ENCODE measurements at places on chromosomes 3 and 15.
A peak's percentile ranks its signal among the peaks of the same experiment; 100 is the strongest.

DNA sequence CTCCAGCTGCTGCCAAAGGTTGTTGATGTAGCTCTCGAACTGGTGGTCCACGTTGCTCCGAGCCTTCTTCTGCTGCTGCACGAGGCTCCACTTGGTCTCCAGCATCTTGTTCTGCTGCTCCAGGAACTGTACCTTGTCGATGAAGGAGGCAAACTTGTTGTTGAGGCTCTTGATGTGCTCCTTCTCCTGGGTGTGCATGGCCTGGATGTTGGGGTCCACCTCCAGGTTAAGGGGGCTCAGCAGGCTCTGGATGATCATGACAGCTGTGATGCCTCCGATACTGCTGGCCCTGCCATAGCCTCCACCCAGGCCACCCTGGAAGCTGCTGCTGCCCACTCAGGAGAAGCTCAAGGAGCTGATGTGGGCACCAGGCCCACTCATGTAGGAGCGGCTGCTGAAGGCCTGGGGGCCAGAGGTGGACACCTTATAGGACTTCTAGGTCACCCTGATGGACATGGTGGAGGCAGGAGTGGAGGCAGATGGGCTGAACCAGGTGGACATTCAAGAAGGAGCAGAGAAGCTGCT, 14.9 kb upstream of the PSTPIP1 start:
- no peak for DNase-seq

DNA sequence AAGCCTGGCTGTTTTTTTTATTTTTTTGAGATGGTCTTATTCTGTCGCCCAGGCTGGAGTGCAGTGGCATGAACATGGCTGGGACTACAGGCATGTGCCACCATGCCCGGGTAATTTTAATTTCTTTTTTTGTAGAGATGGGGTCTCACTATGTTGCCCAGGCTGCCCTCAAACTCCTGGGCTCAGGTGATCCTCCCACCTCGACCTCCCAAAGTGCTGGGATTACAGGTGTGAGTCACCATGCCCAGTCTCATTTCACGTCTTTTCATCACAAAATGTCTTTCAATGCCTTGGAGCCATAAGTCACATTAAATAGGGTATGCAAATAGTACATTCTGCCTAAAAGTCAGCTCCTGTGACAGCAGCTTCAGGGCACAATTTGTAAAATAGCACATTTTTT, 52.8 kb downstream of the SOX2 start:
- no peak for DNase-seq

- no peak for DNase-seq
These were observed 128.5 kb downstream of the MYRIP start for GRCh38 chr3:39937874-39938273.

DNA sequence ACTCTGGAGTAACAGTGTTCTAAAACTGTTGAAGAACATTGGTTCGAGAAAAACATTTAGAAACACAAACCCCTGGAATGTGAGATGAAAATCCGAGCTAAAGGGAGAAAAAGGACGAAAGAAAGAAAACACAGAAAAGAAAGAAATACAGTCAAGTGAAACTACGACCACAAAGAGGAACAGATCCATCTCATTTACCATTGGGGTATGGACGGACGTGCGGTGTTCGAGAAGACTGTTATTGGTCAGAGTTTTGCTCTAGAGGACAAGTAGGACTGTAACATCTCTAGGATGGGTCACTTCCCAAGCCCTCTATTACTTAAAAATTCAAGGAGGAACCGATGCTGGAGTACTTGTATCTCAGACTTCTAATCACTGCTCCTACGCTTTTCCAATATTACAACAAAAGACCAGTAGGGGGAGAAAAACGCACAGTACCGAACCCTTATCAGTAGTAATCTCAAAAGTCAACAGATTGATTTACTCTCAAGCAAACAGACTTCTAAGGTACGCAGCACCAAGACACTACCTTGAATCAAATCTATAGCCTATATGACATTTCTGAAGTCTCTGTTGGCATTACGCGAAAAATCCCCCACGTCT, 1.1 kb upstream of the PIK3CA start:
- no peak for DNase-seq

DNA sequence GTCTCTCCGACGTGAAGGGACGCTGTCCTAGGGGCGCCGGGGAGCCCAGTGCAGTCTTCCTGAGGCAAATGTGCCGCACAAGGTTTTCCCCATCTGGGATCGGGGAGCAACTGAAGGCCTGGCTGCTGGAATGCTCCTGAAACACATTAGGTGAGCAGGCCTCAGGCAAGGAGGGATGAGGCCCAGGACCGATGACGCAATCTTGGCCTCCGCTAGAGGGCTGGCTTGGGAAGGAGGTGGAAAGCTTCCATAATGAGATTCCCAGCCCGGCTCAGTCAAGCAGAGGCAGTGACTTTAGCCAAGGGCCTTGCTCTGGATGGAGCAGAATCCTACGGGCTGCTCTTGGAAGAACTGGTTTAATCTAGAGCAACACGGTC, 50.8 kb downstream of the CPN2 start:
- no peak for DNase-seq

GRCh38 chr15:85702321-85703101, 92.2 kb downstream of the KLHL25 start:
- DNase-seq = peak; percentile 84

DNA sequence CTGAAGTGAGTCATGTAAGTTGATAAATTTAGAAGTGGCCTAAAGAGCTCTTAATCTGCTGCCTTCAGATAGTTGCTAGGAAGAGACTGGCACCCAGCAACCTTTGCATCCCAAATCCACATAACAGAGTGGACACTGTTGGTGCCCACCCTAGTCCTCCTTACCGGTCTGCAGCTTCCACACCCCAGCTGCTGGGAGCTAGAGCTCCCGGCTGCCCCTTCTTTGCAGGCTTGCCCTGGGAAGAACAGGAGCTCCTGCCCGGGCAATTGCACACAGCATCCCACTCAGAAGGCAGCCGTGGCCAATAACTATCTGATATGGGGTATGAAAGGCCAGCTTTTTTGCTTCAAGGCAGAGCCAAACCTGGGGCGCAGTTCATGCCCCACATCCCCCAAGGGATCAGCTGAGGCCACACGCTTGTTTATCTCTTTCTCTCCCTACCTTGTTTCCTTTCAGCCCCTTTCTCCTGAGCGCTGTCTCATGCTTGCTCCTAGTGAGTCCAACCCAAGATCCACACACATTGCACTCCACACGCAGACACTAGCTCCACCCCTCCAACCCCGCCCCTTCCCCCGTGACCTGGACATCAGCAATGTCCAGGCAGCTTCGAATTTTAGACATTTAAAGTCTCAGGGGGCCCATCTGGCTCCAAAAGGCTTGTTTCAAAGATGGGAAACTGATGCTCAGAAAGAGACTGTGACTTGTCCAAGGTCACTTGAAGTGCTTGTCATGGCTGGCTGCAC, 9.1 kb downstream of the ATP2B2 start:
- DNase-seq = no peak

- no peak for DNase-seq
These were observed 18.3 kb upstream of the RFX7 start for GRCh38 chr15:56261854-56262509.

- DNase-seq = no peak
These were observed 46.5 kb upstream of the TP63 start for GRCh38 chr3:189584645-189585044.

GRCh38 chr3:11392860-11393114, 120.6 kb downstream of the ATG7 start:
- DNase-seq = no peak

DNA sequence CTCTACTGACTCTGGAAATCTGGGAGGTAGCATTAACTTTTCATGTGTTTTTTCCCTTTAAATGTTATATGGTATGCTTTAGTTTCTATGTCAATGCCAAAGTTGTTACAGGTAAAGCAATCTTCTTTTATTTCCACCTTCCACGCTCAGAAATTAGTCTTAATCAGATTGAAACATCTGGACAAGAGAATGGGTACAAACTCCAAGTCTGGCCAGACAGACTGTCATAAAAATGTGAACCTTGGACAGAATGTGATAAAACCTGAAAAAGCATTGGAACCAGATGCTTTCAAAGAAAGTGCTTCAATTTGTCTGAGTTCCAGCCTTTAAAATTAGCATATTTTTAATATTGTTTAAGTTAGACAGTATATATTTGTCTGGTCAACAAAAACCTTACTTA, 110.7 kb upstream of the P2RY1 start:
- no peak for DNase-seq

DNA sequence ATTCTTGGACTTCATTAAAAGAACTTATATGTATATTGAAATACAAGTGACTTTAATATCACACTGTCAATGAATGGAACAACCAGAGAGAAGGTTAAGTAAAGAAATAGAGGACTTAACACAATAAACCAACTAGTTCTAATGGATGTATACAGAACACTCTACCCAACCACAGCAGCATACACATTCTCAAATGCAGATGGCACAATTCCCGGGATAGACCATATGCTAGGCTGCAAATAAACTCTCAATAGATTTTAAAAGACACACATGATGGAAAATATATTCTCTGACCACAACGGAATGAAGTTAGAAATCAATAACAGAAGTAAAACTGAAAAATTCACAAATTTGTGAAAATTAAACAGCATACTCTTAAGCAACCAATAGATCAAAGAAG, 214.3 kb upstream of the LINGO1 start:
- DNase-seq = no peak

- DNase-seq = no peak
These were observed 59.2 kb downstream of the IL12A start for GRCh38 chr3:160047876-160048275.

GRCh38 chr15:62392376-62392775, 227.3 kb upstream of the C2CD4B start:
- DNase-seq = no peak

DNA sequence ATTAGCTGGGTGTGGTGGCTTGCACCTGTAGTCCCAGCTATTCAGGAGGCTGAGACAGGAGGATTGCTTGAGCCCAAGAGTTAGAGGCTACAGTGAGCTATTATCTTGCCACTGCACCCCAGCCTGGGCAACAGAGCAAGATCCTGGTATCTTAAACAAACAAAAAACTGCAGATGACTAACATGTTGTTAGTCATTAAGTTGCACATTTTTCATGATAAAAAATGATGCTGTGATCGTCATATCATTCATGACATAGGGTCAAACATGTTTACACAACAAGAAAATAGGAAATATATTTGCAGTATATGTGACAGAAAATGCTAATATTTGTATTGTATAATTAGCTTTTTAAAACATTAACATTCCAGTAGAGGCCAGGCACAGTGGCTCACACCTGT, 20.2 kb upstream of the DAPK2 start:
- no peak for DNase-seq

GRCh38 chr3:69695933-69696332, 43.3 kb upstream of the MITF start:
- DNase-seq = no peak

- DNase-seq = no peak
These were observed 4.4 kb downstream of the CYP19A1 start for GRCh38 chr15:51334011-51334451.

DNA sequence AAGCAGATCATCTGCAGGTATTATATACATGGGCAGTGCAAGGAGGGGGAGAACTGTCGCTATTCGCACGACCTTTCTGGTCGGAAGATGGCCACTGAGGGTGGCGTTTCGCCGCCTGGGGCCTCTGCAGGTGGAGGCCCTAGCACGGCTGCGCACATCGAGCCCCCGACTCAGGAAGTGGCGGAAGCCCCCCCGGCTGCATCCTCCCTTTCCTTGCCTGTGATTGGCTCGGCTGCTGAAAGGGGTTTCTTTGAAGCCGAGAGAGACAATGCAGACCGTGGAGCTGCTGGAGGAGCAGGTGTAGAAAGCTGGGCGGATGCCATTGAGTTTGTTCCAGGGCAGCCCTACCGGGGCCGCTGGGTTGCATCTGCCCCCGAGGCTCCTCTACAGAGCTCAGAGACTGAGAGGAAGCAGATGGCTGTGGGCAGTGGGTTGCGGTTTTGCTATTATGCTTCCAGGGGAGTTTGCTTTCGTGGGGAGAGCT, 639 bp downstream of the MKRN3 start:
- DNase-seq = peak; percentile 53

DNA sequence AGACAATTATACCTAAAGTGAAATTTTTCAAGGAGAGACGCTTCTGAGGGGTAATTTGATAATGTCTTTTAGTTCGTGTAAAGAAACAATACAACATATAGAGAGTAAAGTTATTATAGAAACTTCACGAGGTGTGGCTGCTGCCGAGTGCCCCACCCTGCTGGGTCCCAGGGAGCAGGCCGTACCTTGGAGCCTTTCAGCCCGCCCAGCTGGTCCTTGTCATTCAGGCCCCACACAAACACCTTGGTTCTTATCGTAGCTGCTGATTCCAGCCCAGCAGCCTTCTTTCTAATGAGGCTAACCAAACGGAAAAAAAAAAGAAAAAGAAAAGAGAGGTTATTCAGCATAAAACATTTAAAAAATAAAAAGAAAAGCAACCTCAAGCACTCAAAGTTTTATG, 83.1 kb upstream of the OCA2 start:
- DNase-seq = no peak

DNA sequence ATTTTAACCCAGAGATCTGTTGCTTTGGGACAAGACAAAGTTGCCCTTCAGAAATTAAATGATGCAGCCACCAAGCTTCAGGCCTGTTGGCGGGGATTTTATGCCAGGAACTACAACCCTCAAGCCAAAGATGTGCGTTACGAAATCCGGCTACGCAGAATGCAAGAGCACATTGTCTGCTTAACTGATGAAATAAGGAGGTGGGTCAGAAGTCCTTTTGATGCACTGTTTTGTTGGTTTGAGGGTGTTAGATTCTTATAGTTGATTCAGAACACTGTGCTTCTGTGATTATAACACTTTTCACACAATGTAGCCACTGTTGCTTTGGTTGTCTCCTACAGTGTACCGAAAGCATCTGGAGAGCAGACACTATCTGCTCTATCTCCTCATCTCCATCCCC, 20.8 kb upstream of the NXPE3 start:
- DNase-seq = no peak

- DNase-seq = no peak
These were observed 13.2 kb upstream of the TRANK1 start for GRCh38 chr3:36957862-36958686.

DNA sequence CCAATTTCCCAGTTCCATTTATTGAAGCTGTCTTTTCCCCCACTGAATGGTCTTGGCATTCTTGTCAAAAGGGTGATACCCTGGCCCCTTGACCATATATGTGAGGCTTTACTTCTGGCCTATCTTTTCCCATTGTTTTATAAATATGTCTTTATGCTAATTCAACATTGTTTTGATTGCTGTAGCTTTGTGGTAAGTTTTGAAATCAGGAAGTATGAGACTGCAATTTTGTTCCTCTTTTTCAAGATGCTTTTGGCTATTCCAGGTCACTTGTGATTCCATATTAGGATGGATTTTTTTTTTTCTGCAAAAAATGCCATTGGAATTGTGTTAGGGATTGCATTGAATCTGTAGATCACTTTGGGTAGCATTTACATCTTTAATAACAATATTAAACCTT, 141.2 kb upstream of the MANF start:
- no peak for DNase-seq

GRCh38 chr3:151169262-151169947, 33.6 kb downstream of the GPR171 start:
- no peak for DNase-seq

All from stimulated activated effector memory CD8-positive, alpha-beta T cell treated with anti-CD3 and anti-CD28 coated beads, Interleukin-12 subunit alpha, Interleukin-12 subunit beta, amount 100 ng/mL, for 72 hours (primary cell).